ENCODE measurements at places on chromosomes 4 and X. TPM values are rescaled to one million over a fixed set of nuclear protein-coding genes. Genes with fewer than 3 reads are reported as not detected.

The PPP4R3C gene
- total RNA-seq: not detected

The FHIP1A gene
- total RNA-seq: 0.76 TPM

The RGN gene
- 0.51 TPM for total RNA-seq

The ASB9 gene
- total RNA-seq: 2.9 TPM

The CENPVL2 gene
- total RNA-seq: not detected

The CLIC2 gene
- total RNA-seq: 11.2 TPM

The BEX4 gene
- 15.5 TPM for total RNA-seq

The HAND2 gene
- not detected for total RNA-seq

The PHKA1 gene
- 6.4 TPM for total RNA-seq

The DNAJB14 gene
- 50.8 TPM for total RNA-seq

The HCFC1 gene
- 15.9 TPM for total RNA-seq

The PF4V1 gene
- total RNA-seq: not detected

The PABPC4L gene
- 0.51 TPM for total RNA-seq

The VEGFC gene
- 0.77 TPM for total RNA-seq

The RASGEF1B gene
- total RNA-seq: under 0.01 TPM

The GUCY1A1 gene
- 50.6 TPM for total RNA-seq

The USP26 gene
- not detected for total RNA-seq

The SCML2 gene
- total RNA-seq: 2.7 TPM

The RAB9B gene
- total RNA-seq: 0.39 TPM

The BMPR1B gene
- total RNA-seq: 0.38 TPM

The GPR173 gene
- total RNA-seq: 0.90 TPM

The CACNA1F gene
- total RNA-seq: under 0.01 TPM

The DOK7 gene
- total RNA-seq: not detected

The LDB2 gene
- 360 TPM for total RNA-seq

The XAGE2 gene
- total RNA-seq: not detected

The ZBED1 gene
- total RNA-seq: 40.3 TPM

The MMRN1 gene
- 3,426 TPM for total RNA-seq

The POU4F2 gene
- not detected for total RNA-seq

The PABPC5 gene
- total RNA-seq: 0.90 TPM

The INTS6L gene
- total RNA-seq: 0.63 TPM

The CSAG2 gene
- total RNA-seq: not detected

The GPR78 gene
- total RNA-seq: not detected

The ZCCHC12 gene
- under 0.01 TPM for total RNA-seq
